ENCODE measurements at places on chromosomes 7 and 10. TPM values are rescaled to one million over a fixed set of nuclear protein-coding genes. Genes with fewer than 3 reads are reported as not detected.
A peak's percentile ranks its signal among the peaks of the same experiment; 100 is the strongest.

- H3K36me3 ChIP-seq = no peaks in the 10 kb centered on the region
- no peak for DNase-seq
- no peak overlapping the region for H3K27ac ChIP-seq
- H3K4me3 ChIP-seq = no peak overlapping the region
- H3K27me3 ChIP-seq = no peaks in the 10 kb centered on the region
Measured at GRCh38 chr10:49370326-49371100, 25.4 kb downstream of the DRGX start.

- peak; percentile 82 for DNase-seq
- H3K36me3 ChIP-seq = peaks cover 75% of the 10 kb centered on the region
- H3K4me3 ChIP-seq = no peak overlapping the region
- H3K4me1 ChIP-seq = no peaks in the 10 kb centered on the region
Measured at GRCh38 chr7:66557214-66558200, 71.2 kb upstream of the KCTD7 start.

DNA sequence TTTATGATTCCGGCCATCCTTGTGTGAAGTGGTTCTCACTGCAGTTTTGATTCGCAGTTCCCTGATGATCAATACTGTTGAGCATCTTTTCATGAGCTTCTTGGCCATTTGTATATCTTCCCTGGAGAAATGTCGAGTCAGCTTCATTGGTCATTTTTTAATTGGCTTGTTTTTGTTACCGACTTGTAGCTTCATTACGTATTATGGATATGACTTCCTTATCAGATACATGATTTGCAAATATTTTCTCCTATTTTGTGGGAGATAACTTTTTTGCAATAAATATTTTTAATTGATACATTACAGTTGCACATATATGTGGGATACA is 27.4 kb upstream of the TPK1 start:
- H3K36me3 ChIP-seq = no peaks in the 10 kb centered on the region
- DNase-seq = no peak
- no peak overlapping the region for H3K27ac ChIP-seq
- no peaks in the 10 kb centered on the region for H3K4me1 ChIP-seq

DNA sequence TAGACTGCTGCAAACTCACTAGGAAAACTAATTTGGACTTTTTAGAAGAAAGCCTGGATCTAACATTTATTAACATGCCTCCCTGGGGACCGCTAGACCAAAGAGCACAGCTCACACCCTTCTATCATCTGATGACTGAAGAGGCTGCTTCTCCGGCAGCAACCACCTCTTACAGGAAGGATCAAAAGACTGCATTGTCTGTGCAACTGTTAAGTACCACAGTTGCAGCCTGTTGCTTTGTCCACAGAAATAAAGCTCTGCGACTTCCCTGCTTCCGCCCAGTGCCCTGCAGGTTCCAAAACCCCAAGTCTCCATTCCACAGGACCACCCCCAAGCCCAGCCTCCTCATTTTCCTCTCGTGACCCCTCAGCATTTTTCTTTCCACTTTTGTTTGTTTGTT is 14.0 kb upstream of the PODXL start:
- no peaks in the 10 kb centered on the region for H3K27me3 ChIP-seq
- no peak overlapping the region for H3K27ac ChIP-seq
- DNase-seq = no peak
- H3K36me3 ChIP-seq = no peaks in the 10 kb centered on the region

- no peaks in the 10 kb centered on the region for H3K4me1 ChIP-seq
- H3K4me3 ChIP-seq = no peak overlapping the region
- no peaks in the 10 kb centered on the region for H3K27me3 ChIP-seq
- DNase-seq = no peak
Measured at GRCh38 chr10:32187686-32188085, 131.5 kb upstream of the KIF5B start.

- H3K27me3 ChIP-seq = no peaks in the 10 kb centered on the region
- peaks cover 100% of the 10 kb centered on the region for H3K36me3 ChIP-seq
- H3K27ac ChIP-seq = no peak overlapping the region
- H3K4me3 ChIP-seq = no peak overlapping the region
Measured at GRCh38 chr7:100681491-100682227, 8.1 kb downstream of the GNB2 start.

- H3K27me3 ChIP-seq = peaks cover 18% of the 10 kb centered on the region
- H3K36me3 ChIP-seq = peaks cover 16% of the 10 kb centered on the region
- peak overlapping the region; percentile 97 for H3K27ac ChIP-seq
- H3K4me3 ChIP-seq = peak overlapping the region; percentile 93
- DNase-seq = peak; percentile 87
- peaks cover 32% of the 10 kb centered on the region for H3K4me1 ChIP-seq
Measured at GRCh38 chr10:75399461-75400162, 2.0 kb downstream of the ZNF503 start.

GRCh38 chr10:133324198-133324792 is 12.4 kb downstream of the CALY start:
- no peak overlapping the region for H3K4me3 ChIP-seq
- H3K4me1 ChIP-seq = peaks cover 18% of the 10 kb centered on the region
- no peaks in the 10 kb centered on the region for H3K36me3 ChIP-seq
- H3K27ac ChIP-seq = no peak overlapping the region
- DNase-seq = peak; percentile 75

- no peaks in the 10 kb centered on the region for H3K36me3 ChIP-seq
- peak; percentile 41 for DNase-seq
- no peak overlapping the region for H3K27ac ChIP-seq
Measured at GRCh38 chr10:43111921-43112607, 26.2 kb upstream of the CSGALNACT2 start.

DNA sequence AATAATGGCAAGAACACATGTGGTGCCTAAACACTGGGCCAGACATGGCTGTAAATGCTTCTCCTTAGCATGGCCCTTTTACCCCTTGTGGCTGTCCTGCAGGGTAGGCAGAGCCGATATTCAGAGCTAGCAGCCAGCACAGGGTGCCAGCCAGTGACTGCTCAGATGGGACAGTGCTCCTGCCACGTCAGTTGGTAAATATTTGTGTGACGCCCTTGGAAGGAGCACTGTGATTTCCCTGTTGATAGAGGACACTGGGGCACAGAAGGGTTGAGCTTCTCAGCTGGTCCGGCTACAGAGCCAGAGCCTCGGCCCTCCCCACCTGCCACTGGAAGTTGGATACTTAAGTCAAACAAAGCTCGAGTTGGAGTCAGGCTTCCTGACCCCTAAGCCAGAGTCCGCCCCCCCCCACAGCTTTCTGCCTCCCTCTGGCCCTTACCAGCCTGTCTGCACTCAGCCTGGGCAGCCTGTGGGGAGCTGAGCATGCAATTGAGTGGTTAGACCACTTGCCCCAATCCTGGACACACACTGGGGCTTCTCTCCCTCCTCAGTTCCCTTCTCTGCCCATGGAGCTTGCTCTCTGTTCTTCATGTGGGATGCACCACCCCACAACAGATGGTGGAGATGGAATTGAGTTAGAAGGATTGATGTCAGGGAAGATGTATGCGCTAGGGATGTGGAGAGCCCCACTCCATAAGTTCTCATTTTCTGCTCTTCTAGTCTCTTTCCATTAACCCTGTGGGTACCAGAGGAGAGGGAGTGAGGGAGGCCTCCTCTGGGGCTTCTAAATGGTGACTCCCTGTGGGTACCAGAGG is 350.8 kb downstream of the PLXNA4 start:
- no peak overlapping the region for H3K27ac ChIP-seq
- no peaks in the 10 kb centered on the region for H3K36me3 ChIP-seq
- H3K4me3 ChIP-seq = no peak overlapping the region
- H3K27me3 ChIP-seq = no peaks in the 10 kb centered on the region

GRCh38 chr7:1842321-1843221 is 172.5 kb downstream of the ELFN1 start:
- peak; percentile 44 for DNase-seq
- no peak overlapping the region for H3K4me3 ChIP-seq
- H3K27me3 ChIP-seq = no peaks in the 10 kb centered on the region
- no peaks in the 10 kb centered on the region for H3K4me1 ChIP-seq
- no peaks in the 10 kb centered on the region for H3K36me3 ChIP-seq
- H3K27ac ChIP-seq = no peak overlapping the region

DNA sequence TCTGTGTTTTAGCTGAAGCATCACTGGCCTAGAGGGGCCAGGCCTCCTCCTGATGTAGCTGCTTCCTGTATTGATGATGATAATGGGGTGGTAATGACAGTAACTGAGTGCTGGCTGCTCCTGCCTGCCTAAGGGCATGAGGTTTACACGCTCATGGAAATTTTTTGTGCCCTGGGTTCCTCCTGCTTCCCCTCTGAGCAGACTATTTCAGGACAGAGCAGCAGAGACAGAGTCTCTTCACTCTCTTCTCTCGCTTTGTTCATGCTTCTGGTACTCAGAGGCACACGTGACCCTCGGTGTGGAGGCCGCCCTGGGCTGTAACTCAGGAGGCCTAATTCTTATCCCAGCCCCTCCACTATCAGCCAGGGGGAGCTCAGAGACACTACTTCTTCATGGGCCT is 27.9 kb downstream of the LRRC20 start:
- H3K4me3 ChIP-seq = no peak overlapping the region
- peaks cover 49% of the 10 kb centered on the region for H3K4me1 ChIP-seq
- peak overlapping the region; percentile 50 for H3K27ac ChIP-seq
- no peaks in the 10 kb centered on the region for H3K27me3 ChIP-seq
- no peak for DNase-seq

- no peaks in the 10 kb centered on the region for H3K4me1 ChIP-seq
- DNase-seq = no peak
- no peaks in the 10 kb centered on the region for H3K36me3 ChIP-seq
- H3K27ac ChIP-seq = no peak overlapping the region
- H3K4me3 ChIP-seq = no peak overlapping the region
- peaks cover 16% of the 10 kb centered on the region for H3K27me3 ChIP-seq
Measured at GRCh38 chr10:110679486-110680272, 35.5 kb downstream of the RBM20 start.

DNA sequence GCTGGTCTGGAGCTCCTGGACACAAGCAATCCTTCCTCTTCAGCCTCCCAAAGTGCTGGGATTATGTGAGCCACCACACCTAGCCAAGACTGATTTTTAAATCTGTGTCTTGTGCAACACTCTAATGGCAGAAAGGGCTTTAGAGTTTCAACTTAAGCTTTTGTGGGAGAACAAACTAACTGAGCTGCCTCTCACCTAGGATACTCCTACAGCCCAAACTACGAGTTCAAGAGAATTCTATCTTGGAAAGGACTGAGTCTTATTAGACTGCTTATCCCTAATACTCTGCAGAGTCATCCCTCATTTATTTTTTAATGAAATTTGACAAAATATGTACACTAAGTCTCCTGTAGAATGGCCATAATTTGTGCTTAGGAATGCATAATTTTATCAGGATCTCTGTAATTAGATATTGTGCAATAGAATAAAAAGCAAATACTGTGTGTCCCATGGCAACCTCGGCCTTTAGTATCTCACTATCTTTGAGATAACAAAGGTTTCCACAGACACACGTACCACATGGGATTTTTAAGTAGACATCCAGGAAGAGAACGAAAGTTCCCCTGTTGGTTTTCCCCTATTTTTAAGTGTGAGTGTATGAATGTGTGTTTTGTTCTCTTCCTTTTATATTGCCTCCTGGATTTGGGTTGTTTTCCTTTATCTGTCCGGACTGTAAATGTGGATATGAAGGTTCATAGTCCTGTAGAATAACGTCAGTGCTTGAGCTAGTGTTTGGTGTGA is 199.4 kb upstream of the TCF7L2 start:
- no peaks in the 10 kb centered on the region for H3K27me3 ChIP-seq
- H3K4me3 ChIP-seq = no peak overlapping the region
- peaks cover 7% of the 10 kb centered on the region for H3K4me1 ChIP-seq
- H3K27ac ChIP-seq = no peak overlapping the region
- no peak for DNase-seq
- H3K36me3 ChIP-seq = no peaks in the 10 kb centered on the region

GRCh38 chr10:61931620-61932332 is 30.3 kb downstream of the ARID5B start:
- H3K4me1 ChIP-seq = peaks cover 16% of the 10 kb centered on the region
- H3K27me3 ChIP-seq = no peaks in the 10 kb centered on the region
- no peak for DNase-seq
- no peaks in the 10 kb centered on the region for H3K36me3 ChIP-seq
- no peak overlapping the region for H3K27ac ChIP-seq

DNA sequence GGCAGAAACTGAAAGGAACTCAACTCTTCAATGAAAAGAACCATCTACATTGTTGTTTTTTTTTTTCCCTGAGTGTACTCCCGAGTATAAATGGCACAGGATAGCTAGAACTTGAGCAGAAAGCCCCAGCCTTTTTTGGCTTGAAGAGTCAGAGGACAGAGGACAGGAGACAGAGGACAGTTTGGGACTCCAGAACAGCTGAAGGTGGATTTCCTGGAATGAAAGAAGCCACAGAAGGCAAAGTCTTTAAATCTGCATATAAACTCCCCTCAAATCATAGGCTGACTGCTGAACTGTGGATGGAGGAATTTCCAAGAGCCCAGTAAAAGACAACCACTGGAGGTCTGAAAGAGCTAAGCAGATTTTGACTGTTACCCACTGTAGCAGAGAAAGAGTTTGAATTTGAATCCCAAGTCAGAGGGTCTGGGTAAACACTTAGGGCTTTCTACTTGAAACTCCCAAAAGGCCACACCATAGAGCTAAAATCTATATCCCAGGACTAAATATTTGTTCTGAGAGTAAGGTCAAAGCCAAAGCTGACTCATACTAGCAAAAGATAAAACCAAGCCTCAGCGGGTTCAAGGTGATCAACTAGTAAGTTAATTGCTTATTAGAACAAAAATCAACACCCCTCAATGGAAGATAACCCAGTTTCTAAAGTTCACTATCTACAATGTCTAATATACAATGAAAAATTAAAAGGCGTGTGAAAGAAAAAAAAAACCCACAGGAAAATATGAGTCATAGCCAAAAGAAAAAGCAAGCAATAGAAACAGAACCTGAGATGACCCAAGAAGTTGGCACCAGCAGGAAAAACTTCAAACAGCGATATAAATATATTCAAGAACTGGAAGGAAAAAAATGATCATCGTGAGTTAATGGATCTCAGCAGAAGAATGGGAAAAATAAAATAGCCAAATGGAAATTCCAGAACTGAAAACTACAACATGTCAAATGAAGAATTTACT is 1.8 kb upstream of the OPN1SW start:
- no peaks in the 10 kb centered on the region for H3K4me1 ChIP-seq
- peaks cover 15% of the 10 kb centered on the region for H3K36me3 ChIP-seq
- no peak overlapping the region for H3K27ac ChIP-seq

DNA sequence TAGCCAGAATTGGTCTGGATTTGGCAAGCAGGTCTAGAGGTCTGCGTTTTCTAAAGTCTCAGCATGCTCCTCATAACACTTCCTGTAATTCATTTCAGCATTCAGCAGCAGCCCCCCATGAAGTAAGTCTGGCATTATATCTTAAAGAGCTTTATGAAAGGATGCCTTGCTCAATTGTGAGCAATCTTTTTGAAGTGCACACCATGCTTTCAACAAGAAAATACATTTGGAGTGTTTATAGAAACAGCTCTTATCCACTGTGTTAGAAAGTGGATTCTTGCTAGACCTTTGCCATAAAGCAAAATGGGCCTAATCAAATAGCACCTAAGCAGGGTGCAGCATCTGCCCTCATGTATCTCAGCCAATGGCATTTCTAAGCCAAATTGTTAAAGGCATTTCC is 378.0 kb upstream of the AKR1E2 start:
- no peaks in the 10 kb centered on the region for H3K27me3 ChIP-seq
- H3K4me3 ChIP-seq = no peak overlapping the region
- H3K4me1 ChIP-seq = no peaks in the 10 kb centered on the region
- H3K36me3 ChIP-seq = no peaks in the 10 kb centered on the region
- H3K27ac ChIP-seq = no peak overlapping the region

- no peaks in the 10 kb centered on the region for H3K4me1 ChIP-seq
- no peaks in the 10 kb centered on the region for H3K27me3 ChIP-seq
- DNase-seq = no peak
- no peak overlapping the region for H3K27ac ChIP-seq
- no peaks in the 10 kb centered on the region for H3K36me3 ChIP-seq
Measured at GRCh38 chr10:58173391-58173790, 94.3 kb downstream of the IPMK start.

Gene C10orf53
- total RNA-seq = not detected

Gene INA
- total RNA-seq = not detected

Gene CCDC136
- 3.0 TPM for total RNA-seq

Gene ZMIZ1
- total RNA-seq = 102 TPM

Gene NUTM2B
- 2.5 TPM for total RNA-seq

Gene CYP3A7
- 0.21 TPM for total RNA-seq

Gene MACROH2A2
- 6.6 TPM for total RNA-seq

Gene AKR1D1
- total RNA-seq = not detected

Gene IRF5
- 46.0 TPM for total RNA-seq

Gene SLC16A9
- 0.83 TPM for total RNA-seq
